Left colon (tissue), 2 donors: ENCODE measurements at places on chromosomes 13 and 19. TPM values are rescaled to one million over a fixed set of nuclear protein-coding genes. Genes with fewer than 3 reads are reported as not detected.

The ZNF575 gene
- 7.7 TPM for total RNA-seq

The KLHL1 gene
- not detected for total RNA-seq

The NANOS3 gene
- not detected for total RNA-seq

The DIRAS1 gene
- 0.52 TPM for total RNA-seq

The LYPD5 gene
- 0.70 TPM for total RNA-seq

The RNF113B gene
- not detected for total RNA-seq

The PSG5 gene
- total RNA-seq = not detected

The ZNF468 gene
- total RNA-seq = 16.0 TPM

The PKN1 gene
- 29.3 TPM for total RNA-seq

The PAK4 gene
- total RNA-seq = 96.9 TPM

The RYR1 gene
- 0.76 TPM for total RNA-seq

The KANK2 gene
- total RNA-seq = 28.5 TPM

The GAPDHS gene
- not detected for total RNA-seq

The WDR62 gene
- total RNA-seq = 0.84 TPM

The CDC42EP5 gene
- total RNA-seq = 569 TPM

The ZNF225 gene
- 3.9 TPM for total RNA-seq

The STK11 gene
- 91.8 TPM for total RNA-seq

The FBN3 gene
- total RNA-seq = not detected

The FCAR gene
- not detected for total RNA-seq

The FAM124A gene
- total RNA-seq = 3.1 TPM

The ACP7 gene
- not detected for total RNA-seq

The RFPL4AL1 gene
- total RNA-seq = not detected

The GSX1 gene
- total RNA-seq = not detected

The ZNF571 gene
- total RNA-seq = 2.6 TPM

The PSG3 gene
- not detected for total RNA-seq

The GRK1 gene
- total RNA-seq = not detected

The PABPC3 gene
- 0.28 TPM for total RNA-seq

The DCT gene
- 0.08 TPM for total RNA-seq

The ZNF709 gene
- total RNA-seq = 2.5 TPM

The CALR3 gene
- total RNA-seq = not detected

The WDR87 gene
- total RNA-seq = not detected

The CABP5 gene
- total RNA-seq = not detected

The FFAR1 gene
- 0.11 TPM for total RNA-seq

The RFPL4A gene
- total RNA-seq = not detected

The ZNF829 gene
- total RNA-seq = 0.73 TPM

The PEAK3 gene
- total RNA-seq = 0.15 TPM

The NLRP4 gene
- total RNA-seq = not detected

The SLITRK6 gene
- total RNA-seq = 3.3 TPM

The PCDH9 gene
- total RNA-seq = 1.4 TPM

The DMKN gene
- total RNA-seq = 13.8 TPM

The RFXAP gene
- 3.4 TPM for total RNA-seq

The OR7C1 gene
- total RNA-seq = not detected

The KCNJ14 gene
- total RNA-seq = 1.2 TPM

The WIZ gene
- total RNA-seq = 24.5 TPM

The AKAP8L gene
- 63.4 TPM for total RNA-seq

The MEF2B gene
- total RNA-seq = 3.5 TPM

The ZNF134 gene
- total RNA-seq = 9.0 TPM

The TNPO2 gene
- 39.5 TPM for total RNA-seq

The RXFP2 gene
- not detected for total RNA-seq

The KIR2DL3 gene
- total RNA-seq = not detected

The CERS4 gene
- 3.8 TPM for total RNA-seq

The SMIM44 gene
- total RNA-seq = 6.1 TPM

The ZNF583 gene
- 1.5 TPM for total RNA-seq
